Left kidney (tissue), 8 donors: ENCODE measurements at places on chromosomes 4 and X. TPM values are rescaled to one million over a fixed set of nuclear protein-coding genes. Genes with fewer than 3 reads are reported as not detected.

SSX2B gene
- polyA plus RNA-seq, result not detected

ADGRG4 gene
- polyA plus RNA-seq, result not detected

HELT gene
- not detected for polyA plus RNA-seq

MOB1B gene
- polyA plus RNA-seq, result 51.6 TPM

- no peak for DNase-seq
These were observed 26.1 kb upstream of the EPHA5 start for GRCh38 chr4:65696436-65696835.

DNA sequence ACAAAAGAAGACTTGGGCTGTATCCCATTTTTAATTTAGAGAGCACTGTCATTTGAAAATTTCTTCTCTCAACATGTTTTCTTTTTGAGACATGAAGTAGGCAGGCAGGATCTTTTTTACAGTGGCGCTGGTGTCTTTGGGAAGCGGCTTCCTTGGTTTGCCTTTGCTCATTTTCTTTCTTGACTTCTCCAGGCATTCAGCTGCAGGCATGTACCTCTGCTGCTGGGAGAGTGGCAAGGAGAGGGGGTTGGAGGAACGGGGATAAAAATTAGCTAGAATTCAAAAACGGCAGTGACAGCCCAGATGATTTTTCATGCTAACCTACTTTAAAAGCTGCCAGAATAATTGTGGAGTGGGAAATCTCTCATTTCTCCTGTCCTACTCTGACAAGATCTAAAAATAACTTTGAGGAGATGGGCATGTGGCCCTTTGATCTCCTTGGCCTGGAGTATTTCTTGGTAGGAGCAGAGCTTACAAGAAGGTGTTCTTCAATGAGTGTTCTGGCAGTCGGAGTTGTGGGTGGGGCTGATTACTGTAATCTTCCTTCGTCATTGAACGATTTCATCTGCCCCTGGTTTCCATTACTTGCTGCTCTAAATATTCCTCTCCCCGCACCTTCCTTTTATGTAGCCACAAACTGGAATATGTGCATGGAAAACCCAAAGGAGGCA lies 54.8 kb downstream of the TBL1X start:
- DNase-seq, result no peak

DNA sequence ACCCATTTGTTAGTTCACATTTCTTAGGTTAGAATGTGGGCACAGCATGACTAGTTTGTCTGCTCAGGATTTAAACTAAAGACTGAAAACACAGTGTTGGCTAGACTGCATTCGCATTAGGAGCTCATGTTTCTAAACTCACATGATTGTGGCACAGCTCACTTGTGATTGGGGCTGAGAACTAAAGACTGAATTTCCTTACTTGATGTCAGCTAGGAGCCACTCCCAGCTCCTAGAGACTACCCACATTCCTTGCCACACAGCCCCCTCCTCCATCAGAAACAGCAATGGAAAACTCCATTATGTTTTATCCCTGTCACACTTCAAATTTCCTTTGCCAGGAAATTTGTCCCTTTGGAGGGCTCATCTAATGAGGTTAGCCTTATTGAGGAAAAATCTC lies 170.2 kb upstream of the NUDT6 start:
- DNase-seq, result no peak

TLR10 gene
- 0.40 TPM for polyA plus RNA-seq

DNA sequence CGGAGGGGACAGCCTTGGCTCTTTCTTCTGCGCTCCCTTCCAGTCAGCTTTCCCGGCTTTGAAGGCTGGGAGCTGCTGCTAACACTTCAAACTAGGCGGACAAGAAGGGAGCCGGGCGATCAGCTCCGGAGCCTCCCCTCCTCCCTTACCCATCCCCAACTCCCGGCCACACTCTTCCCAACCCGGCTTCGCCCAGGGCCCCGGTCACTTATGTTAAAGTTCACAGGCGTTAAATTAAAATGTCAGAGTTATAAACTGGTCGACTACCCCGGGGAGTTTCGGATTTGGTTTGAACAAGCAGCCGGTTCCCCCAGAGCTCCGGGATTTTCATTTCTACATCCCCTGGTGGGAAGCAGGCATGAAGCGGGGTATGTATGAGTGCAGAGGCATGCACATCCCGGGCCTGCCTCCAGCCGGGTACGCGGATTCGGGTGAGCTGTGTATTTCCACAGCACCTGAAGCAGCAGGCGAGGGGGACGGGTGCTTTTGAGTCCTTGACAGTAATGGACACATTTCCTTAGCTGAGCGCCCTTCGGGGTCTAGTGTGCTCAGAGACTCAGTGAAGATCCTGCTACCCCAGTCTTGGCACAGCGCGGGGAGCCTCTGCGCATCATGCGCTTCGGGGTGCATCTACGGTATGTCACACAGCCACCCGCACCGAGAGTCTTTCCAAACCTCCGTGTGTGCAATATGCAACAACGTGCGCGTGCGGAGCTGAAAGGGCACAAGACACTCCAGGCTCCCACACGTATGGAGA lies 880 bp downstream of the UNC5C start:
- no peak for DNase-seq

DNA sequence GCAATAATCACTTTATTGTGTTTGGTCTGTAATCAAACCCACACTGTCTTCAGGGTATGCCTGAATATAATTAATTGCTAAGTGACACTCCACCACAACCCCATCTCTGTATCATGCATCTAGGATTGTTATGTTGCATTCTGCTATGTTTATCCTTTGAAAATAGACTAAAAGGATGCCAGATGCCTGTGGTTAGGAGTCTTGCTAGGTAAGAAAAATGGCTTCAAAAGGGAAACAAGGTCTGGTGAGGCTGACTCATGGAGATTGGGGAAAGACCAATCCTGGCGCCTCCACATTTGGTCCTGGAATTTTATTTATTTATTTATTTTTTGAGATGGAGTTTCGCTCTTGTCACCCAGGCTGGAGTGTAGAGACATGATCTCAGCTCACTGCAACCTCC lies 360.5 kb upstream of the SLC7A11 start:
- DNase-seq, result no peak

KLHL4 gene
- polyA plus RNA-seq, result 6.5 TPM

DNA sequence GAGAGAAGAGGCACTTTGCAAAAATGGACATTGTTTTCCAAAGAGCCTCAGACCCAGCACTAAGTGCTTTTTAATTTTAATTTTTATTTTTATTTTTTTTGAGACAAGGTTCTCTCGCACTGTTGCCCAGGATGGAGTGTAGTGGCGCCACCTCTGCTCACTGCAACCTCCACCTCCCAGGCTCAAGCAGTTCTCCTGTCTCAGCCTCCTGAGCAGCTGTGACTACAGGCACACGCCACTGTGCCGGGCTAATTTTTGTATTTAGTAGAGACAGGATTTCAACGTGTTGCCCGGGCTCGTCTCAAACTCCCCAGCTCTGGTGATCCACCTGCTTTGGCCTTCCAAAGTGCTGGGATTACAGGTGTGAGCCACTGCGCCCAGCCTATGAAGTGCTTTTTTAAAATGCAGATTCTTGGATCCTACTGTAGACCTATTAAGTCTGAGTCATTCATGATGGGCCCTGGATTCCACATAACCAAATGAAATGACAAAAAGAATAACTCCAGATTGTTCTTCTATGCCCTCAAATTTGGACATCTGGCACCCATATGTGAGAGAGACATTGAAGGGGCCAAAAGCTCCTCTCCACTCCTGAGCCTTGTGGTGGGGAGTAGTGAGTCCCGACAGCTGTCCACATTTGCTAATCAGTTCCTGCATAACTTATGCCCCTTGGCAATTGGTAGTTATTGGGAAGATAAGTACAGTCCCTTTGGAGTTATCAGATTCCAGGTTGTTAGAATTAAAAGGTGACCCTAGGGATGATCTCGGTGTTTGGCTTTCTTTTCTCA lies 3.6 kb downstream of the NOCT start:
- no peak for DNase-seq

CC2D2A gene
- polyA plus RNA-seq, result 62.2 TPM

JCHAIN gene
- 0.96 TPM for polyA plus RNA-seq

GRCh38 chr4:124189545-124189944 lies 523.0 kb downstream of the ANKRD50 start:
- DNase-seq, result no peak

CXorf49 gene
- not detected for polyA plus RNA-seq

DNA sequence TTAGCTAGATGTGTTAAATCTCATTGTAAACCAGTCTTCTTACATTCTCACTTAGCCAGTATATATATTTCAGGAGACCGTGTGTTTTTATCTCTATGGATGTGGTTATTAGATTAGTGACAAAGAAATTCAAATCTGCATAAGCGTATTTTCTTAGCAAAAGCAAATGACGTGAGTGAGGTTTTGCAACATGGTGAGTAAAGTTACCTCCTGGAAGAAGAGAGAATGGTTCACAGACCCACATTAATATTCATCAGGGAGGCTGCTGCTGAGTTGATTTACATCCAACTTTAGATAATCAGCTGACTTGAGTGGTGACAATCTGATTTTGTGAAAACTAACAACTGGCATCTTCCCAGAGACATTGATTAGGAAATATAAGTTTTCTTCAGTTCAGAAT lies 589.9 kb upstream of the GALNT7 start:
- DNase-seq, result no peak

GRCh38 chr4:175542786-175543185 lies 269.3 kb downstream of the GPM6A start:
- DNase-seq, result peak; percentile 18

DNA sequence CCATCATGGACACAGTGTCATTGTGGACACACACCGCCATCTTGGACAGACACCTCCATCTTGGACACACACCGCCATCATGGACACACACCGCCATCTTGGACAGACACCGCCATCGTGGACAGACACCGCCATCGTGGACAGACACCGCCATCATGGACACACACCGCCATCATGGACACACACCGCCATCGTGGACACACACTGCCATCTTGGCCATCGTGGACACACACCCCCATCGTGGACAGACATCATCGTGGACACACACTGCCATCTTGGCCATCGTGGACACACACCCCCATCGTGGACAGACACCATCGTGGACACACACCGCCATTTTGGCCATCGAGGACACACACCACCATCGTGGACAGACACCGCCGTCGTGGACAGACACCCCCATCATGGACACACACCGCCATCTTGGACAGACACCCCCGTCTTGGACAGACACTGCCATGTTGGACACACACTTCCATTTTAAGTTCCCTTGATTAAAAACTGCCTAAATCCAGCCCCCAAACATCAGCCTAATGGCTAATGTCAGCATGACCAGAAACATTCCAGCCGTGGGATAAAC lies 9.1 kb downstream of the ASMTL start:
- DNase-seq, result no peak

GRCh38 chr4:13982010-13982409 lies 354.5 kb upstream of the BOD1L1 start:
- DNase-seq, result no peak

DNA sequence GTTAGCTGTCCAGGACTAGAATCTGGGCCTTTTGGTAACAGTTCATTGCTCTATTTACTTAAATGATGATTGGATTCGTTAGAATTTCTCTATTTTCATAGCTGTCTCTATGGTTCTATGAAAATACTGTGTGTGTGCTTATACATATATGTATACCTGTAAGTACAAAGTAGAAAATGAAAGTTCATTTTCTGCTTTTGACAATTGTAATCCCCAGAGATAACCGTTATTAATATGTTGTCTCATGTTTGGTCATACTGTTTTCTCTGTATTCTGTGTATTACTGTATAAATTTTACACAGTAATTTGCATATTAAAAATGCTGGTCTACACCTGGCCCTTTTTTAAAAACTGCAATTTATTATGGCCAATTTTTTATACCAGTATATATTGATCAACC lies 55.4 kb downstream of the CLCN3 start:
- DNase-seq, result no peak

DNA sequence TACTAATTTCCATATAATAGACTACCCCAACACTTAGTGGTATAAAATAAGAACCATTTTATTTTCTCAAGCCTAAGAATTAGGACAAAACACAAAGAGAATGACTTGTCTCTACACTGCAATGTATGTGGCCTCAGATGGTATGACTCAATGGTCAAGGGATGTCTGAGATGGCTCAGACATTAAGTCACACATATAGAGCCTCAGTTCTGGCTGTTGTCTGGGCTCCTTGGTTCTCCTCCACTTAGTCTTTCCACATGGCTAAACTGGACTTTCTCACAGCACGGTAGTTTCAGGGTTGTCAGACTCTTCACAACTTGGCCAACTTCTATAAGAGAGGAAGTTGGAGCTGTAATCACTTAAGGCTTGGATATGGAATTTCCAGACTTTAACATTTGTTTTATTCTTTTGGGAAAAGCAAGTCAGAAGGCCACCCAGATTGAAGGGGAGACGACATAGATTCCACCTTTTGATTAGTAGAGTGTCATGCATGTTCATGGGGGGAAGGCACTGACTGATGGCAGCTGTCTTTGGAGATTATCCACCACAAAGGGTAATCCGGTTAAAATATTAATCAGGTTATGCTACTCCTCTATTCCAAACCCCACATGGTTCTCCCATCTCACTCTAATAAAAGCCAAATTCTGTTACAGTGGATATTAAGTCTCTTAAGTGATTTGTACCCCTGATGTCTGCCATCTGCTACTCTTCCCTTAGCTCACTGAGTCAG lies 9.4 kb downstream of the IL15 start:
- no peak for DNase-seq

- peak; percentile 28 for DNase-seq
These were observed 26.9 kb downstream of the ASB9 start for GRCh38 chrX:15242899-15243555.

DNA sequence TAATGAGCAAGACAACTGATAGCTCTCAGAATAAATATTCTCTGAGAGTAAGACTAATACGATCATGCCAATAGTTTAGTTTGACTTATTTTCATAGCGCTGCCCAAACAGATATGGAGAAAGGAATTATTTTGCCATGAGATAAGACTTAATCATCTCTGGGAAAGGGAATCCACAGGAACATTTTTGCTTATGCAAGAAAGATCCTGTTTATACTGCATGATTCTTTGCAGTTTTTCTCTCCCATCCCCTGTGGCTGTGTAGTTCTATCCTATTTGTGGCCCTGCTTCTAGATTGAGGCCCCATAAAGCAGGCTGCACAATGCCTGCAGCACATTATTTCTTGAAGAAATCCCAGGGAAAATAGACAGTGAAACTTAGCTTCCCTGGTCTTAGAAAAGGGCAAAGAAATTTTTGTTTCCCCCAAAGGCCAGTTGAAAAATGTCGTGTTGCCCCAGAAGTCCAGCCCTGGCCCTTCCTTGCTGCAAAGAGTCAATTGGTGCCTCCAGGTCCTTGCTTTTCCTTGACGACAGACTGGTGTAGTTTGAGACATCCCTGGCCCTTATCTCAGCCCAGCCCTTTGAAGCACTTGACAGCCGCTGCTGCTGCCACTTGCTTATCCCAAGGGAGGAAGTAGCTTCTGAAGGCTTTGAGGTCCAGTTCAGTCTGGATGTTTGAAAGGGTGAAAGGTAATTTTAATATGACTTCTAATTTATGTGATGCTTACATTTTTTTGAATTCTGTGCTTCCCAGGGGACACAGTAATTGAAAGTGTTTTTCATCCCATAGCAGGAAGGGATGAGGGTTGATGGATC lies 45.0 kb upstream of the SH3RF1 start:
- DNase-seq, result no peak

HSFX1 gene
- 2.1 TPM for polyA plus RNA-seq
